ENCODE measurements at places on chromosomes 2 and 18.

DNA sequence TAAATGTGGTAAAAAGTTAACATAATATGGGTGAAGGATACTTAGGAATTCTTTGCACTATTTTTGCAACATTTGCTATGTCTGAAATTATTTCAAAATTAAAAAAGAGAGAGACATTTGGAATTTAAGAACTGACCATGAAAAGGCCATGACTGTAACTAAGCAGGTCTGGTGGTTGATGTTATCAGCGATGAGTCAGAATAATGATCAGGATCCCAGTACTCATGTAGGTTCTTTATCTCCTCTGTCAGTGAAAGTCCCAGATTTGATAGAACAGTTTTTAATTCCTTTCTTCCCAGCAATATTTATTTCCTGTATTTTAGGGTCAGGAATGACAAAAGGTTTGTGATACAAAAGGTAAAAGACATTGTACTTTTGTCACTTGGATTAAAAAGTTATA lies 242.4 kb upstream of the ZNF521 start:
- no peaks in the 10 kb centered on the region for H3K4me1 ChIP-seq
- H3K27ac ChIP-seq: no peak overlapping the region
- H3K36me3 ChIP-seq: no peaks in the 10 kb centered on the region
- H3K4me3 ChIP-seq: no peak overlapping the region
- no peak for DNase-seq
- no peaks in the 10 kb centered on the region for H3K27me3 ChIP-seq

GRCh38 chr18:13219593-13220159 lies 1.1 kb downstream of the LDLRAD4 start:
- H3K4me3 ChIP-seq: peak overlapping the region; percentile 66
- no peak overlapping the region for H3K27ac ChIP-seq
- peaks cover 16% of the 10 kb centered on the region for H3K4me1 ChIP-seq
- DNase-seq: no peak
- peaks cover 44% of the 10 kb centered on the region for H3K27me3 ChIP-seq
- H3K36me3 ChIP-seq: no peaks in the 10 kb centered on the region

- no peak for DNase-seq
- no peak overlapping the region for H3K27ac ChIP-seq
- H3K4me3 ChIP-seq: no peak overlapping the region
- H3K27me3 ChIP-seq: no peaks in the 10 kb centered on the region
- no peaks in the 10 kb centered on the region for H3K4me1 ChIP-seq
Observed at GRCh38 chr2:207833251-207833751, 63.6 kb upstream of the FZD5 start.

- no peak overlapping the region for H3K4me3 ChIP-seq
- no peaks in the 10 kb centered on the region for H3K36me3 ChIP-seq
- H3K27me3 ChIP-seq: peaks cover 9% of the 10 kb centered on the region
- no peak overlapping the region for H3K27ac ChIP-seq
- no peak for DNase-seq
Observed at GRCh38 chr18:50006470-50007046, 188.4 kb downstream of the MYO5B start.

DNA sequence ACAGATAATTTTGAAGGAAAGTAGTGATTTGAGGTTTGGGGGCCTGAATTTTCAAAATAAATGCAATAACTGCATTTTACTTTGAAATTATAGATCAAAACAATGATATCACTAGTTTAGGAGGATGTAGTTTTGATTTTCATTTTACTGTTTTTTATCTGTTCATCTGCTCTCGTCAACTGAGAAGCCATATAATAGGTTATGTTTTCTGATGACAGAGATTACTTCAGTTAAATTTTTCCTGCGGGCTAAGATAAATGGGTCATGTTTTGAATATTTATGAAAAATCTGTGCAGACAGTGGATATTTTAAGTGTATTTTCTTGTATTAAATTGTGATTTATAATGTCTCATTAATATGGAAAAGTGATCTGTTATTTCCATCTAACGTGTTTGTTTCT lies 573.4 kb downstream of the CPS1 start:
- H3K4me3 ChIP-seq: no peak overlapping the region
- no peaks in the 10 kb centered on the region for H3K4me1 ChIP-seq
- H3K36me3 ChIP-seq: no peaks in the 10 kb centered on the region
- H3K27ac ChIP-seq: no peak overlapping the region
- H3K27me3 ChIP-seq: no peaks in the 10 kb centered on the region

DNA sequence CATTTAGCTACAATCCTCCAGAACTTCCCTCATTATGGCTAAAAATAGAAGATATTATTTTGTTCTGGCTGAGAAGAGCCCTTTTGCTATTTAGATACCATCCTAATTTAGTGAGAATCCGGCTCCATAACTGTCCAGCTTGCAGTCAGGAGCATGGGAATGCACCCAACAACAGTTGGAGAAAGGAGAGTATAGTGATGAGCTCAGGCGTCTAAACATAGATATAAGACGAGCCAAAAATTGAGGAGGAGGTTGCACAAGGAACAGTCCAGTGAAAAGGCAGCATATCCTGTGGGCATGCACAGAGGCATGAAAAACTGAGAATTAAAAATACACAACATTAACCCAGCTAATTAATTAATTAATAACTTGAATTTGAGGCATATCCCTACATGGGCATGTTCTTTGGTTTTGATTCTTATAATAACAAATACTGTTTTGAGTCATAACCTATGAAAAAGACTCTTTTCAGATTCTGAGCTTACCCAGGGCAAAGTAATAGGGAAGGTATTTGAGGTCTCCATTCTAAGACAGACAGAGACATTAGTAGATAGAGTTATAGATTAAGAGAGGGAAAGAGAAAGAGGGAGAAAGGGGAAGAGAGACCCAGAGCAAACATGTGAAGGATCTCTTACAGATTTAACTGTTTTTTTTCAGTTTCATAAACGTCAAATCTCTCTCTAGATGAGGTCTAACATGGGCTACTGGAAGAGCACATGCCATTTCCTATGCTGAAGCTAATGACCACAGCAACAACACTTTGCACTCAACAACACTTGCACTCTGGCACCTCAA lies 311.2 kb downstream of the OSR1 start:
- H3K4me1 ChIP-seq: no peaks in the 10 kb centered on the region
- H3K27ac ChIP-seq: no peak overlapping the region
- H3K36me3 ChIP-seq: no peaks in the 10 kb centered on the region
- H3K4me3 ChIP-seq: no peak overlapping the region
